ENCODE measurements at places on chromosomes 16 and 17. TPM values are rescaled to one million over a fixed set of nuclear protein-coding genes. Genes with fewer than 3 reads are reported as not detected.

- no peak for DNase-seq
Measured at GRCh38 chr16:51637770-51638094, 486.7 kb upstream of the SALL1 start.

Gene VWA3A
- polyA plus RNA-seq = 0.72 TPM

GRCh38 chr16:5321930-5322329 is 224.3 kb upstream of the EEF2KMT start:
- DNase-seq = no peak

DNA sequence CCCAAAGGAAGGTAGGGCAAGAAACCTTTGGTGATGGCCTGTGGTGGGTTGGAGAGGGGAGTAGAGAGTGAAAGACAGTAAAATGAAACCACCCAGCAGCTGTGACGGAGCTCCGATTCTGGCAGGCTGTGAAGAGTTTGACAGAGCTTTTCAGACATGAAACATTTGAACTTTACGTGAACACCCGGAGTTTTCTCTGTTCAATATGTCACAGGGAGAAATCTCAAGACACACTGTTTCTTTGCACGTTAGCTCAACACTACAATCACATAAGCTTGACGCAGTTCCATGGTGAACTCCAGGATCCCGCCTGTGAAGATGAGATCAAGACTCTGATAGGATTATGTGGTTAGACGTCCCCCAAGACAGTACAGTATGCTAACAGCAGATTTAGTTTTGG is 79.6 kb upstream of the CDH11 start:
- no peak for DNase-seq

- DNase-seq = peak; percentile 54
Measured at GRCh38 chr16:19696328-19696727, 21.7 kb downstream of the KNOP1 start.

DNA sequence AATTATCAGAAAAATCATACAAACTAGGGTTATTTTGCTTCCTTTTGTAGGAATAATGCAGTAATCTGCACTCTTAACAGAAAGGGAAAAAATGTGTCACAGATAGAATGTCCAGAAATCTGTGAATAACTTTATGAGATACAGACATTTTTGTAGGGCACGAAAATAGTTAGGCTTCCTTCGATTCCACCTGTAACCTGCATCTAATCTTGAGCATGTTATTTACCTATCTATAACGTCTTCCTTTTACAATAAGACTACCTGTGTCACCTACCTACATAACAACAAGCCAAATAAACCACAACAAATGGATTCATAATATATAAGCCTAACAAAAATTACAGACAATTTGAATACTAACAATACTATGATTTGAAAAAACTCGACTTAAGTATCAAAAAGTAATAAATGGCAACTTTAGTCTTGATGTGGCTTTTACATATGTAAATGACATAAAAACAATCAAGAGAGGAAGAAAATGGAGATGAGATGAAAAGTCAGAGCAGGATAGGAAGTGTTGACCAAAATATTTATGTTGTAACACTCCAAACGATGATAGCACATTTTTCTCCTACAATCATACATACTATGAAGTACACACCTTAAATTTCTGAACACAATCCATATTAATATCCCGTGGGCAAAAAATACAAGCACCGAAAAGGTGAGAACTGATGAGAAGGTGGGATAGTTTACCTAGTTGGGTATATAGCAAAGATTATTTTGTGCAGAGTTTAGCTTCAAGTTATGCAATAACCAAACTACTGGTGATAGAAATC is 2.5 kb downstream of the STAT5B start:
- no peak for DNase-seq

DNA sequence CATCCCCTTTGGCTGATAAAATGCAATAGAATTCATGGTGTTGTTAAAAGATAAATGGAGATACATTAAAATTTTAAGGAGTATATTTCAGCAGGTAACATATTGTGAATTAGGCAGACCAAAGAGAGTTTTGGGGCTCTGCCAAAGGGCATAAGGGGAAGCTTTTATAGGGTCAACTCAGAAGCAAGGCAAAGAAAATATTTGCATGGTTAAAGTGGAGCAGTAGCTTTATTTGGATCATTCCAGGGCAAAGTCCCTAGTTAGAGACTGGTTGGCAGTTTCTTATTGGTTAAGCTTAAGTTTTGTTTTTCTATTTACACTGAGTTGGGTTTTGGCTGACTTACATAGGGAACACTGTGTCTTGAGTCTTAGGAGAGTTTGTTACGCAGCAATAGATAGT is 75.1 kb upstream of the CA10 start:
- DNase-seq = no peak

Gene RNF227
- polyA plus RNA-seq = 1.7 TPM

- no peak for DNase-seq
Measured at GRCh38 chr16:48911700-48912099, 301.7 kb upstream of the N4BP1 start.

Gene NUPR1
- polyA plus RNA-seq = 317 TPM

DNA sequence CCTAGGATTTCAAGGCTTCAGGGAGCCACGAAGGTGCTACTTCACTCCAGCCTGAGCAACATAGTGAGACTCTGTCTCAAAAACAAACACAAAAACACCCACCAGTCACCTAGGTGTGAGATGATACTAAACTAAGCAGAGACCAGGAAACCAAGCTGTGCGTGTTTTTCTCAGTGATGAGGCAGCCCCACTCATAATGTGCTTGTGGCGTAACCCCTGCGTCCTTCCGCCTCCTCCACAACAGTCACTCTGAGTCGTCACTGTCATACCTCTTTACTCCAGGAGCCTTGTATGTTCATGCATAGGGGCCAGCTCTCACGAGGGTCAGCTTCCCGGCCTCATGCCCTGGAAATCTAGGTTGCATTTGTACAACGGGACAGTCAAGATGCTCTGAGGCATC is 31.1 kb upstream of the SLC47A1 start:
- no peak for DNase-seq

Gene SMIM36
- not detected for polyA plus RNA-seq

Gene TBC1D3K
- polyA plus RNA-seq = not detected

- peak; percentile 73 for DNase-seq
Measured at GRCh38 chr17:79019632-79020584, 4.1 kb upstream of the C1QTNF1 start.

- DNase-seq = no peak
Measured at GRCh38 chr17:38562215-38562569, 43.6 kb downstream of the SRCIN1 start.

Gene TEX19
- not detected for polyA plus RNA-seq

DNA sequence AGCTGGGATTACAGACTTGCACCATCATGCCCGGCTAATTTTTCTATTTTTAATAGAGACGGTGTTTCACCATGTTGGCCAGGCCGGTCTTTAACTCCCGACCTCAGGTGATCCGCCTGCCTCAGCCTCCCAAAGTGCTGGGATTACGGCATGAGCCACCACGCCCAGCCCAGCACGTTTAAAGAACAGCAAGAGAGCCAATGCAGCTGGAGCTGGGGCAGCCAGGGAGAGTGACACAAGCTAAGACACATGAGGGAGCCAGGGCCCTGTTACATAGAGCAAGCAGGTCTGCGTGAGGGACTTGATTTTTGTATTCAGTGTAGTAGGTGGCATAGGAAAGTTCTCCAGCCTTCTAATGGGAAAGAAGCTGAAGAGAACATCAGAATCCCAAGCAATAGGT is 21.7 kb upstream of the GOSR2 start:
- DNase-seq = no peak

- no peak for DNase-seq
Measured at GRCh38 chr16:46717692-46718091, 28.2 kb downstream of the ORC6 start.

GRCh38 chr17:1577182-1577581 is 14.6 kb upstream of the PITPNA start:
- peak; percentile 95 for DNase-seq

DNA sequence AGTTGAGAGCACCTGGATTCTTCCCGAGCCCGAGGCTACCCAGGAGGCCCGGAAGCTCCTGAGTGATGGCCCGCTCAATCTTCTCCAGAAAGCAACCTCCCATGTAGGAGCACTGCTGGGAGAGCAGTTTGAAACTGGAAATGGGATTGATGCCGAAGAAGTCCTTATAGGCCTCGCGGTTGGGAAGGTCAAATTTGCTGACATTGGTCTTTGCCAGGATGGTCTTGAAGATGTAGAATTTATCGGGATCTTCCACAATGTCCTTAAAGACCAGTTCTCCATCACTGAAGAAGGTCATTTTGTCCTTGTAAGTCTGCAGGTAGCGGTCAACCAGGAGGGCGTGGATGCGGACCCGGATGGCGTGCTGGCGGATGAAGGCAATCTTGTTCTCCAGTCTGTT is 49.7 kb downstream of the SRL start:
- no peak for DNase-seq

GRCh38 chr17:29000973-29001372 is 4.9 kb downstream of the SEZ6 start:
- DNase-seq = no peak

Gene SCARF1
- polyA plus RNA-seq = 19.1 TPM

Gene C17orf50
- polyA plus RNA-seq = 0.07 TPM

GRCh38 chr16:57530104-57530521 is 6.3 kb downstream of the CCDC102A start:
- no peak for DNase-seq

Gene HOXB2
- 24.2 TPM for polyA plus RNA-seq

Gene ABCC12
- not detected for polyA plus RNA-seq

Gene MNT
- polyA plus RNA-seq = 7.7 TPM

- DNase-seq = no peak
Measured at GRCh38 chr17:12580640-12581039, 85.0 kb upstream of the MYOCD start.

Gene JUP
- 21.1 TPM for polyA plus RNA-seq

DNA sequence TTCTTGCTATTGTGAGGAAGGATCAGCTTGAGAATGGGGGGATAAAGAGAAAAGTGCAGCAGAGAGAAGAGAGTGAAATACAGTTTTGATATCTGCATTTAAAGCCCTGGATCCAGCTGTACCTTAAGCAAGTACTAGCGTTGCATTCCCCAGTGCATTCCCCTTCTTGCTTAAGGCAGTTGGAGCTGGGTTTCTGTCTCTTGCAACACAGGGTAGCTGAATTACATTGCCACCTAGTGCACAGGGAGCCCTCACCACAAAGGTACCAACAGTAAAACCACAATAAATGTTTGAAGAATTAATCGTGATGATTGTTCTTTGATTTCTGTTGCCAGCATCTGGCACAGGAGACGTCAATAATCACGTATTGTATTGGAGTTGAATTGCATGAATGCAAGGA is 588.7 kb downstream of the RBFOX1 start:
- DNase-seq = no peak

DNA sequence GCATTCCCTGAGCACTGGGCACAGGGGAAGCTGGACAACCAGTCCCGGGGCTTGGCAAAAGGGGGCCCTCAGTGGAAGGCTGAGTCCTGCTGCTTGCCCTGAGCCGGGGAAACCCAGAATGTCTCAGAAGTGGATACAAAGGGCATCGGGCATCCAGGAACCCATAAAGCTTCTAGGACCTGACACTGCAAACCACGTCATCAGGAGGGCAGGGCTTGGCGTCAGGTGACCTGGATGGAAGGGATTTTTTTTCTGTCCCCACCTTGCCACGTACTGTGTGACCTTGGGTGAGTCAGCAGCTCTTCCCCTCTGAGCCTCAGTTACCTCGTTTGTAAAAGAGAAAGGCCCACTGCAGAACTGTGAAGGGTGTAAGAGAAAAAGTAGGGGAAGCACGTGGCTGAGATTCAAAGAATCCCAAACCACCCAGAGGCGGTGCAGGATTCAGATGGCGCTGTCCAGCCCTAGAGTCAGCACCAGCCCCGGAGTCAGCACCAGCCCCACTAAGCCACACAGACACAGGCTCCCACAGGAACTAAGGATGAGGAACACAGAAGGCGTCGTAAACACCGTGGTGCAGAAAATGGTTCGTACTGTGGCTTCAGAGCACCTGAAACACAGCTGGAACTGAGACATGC is 53.7 kb downstream of the C16orf95 start:
- DNase-seq = no peak

DNA sequence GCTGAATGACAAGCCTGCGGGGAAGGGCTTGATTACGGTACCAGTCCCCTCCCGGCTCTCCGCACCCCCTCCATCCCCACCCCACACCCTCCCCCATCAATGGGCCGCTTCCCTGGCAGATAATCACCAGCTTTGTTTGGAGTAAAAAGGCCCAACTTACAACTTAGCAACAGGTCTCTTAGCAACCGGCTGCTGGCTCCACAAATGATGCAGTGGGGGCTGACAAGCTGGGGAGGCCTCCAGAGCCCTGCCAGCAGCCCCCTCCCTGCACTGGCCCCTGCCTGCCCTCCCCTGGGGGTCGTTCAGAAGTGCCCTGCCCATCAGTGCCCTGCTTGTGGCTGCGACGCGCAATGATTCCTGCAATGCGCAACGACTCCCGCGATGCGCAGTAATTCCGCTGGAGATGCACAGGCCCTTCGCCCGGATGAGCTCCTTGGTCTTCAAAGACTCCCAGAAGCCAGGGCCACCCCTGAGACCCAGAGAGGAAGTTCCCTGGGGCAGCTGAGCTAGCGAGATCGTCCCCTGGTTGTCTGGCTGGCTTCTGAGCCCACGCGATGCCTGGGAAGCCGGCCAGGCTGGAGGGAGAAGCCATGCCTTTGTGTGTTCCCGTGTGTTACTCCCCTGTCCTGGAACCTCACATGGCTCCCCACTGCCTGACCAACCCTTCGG is 23.3 kb downstream of the CPNE2 start:
- DNase-seq = peak; percentile 45

DNA sequence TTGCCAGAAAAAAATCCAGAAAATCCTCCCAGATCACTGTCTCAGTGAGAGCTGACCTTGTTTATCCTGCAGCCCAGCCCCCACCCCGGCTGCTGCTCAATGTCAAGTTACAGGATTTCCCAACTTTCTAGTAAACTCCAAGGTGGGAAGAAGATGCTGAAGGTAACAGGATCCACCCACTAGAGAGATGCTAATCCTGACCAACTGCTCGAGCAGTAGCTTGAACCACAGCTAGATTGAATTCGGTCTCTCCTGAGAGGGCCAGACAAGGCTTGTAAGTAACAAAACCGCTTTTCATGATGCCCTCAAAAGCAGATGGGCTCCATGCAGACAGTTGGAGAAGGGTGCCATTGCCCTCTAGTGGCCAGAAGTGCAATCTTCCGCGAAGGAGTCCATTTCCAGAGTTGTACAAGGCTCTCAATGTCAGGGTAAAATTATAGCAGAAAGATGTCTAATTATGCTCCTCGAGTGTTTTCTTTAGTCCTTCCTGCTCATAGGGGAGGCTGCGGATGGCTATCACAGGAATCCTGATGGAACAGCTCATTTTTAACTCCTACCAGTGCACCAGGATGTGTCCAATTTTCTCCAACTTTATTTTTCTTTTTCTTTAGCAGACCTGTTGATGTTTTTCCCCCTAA is 3.9 kb downstream of the CDH11 start:
- DNase-seq = peak; percentile 63

GRCh38 chr17:79949656-79950209 is 85.9 kb downstream of the TBC1D16 start:
- DNase-seq = no peak

- DNase-seq = no peak
Measured at GRCh38 chr16:87100306-87101058, 216.7 kb downstream of the C16orf95 start.
